ENCODE measurements at places on chromosomes 12 and 14.

DNA sequence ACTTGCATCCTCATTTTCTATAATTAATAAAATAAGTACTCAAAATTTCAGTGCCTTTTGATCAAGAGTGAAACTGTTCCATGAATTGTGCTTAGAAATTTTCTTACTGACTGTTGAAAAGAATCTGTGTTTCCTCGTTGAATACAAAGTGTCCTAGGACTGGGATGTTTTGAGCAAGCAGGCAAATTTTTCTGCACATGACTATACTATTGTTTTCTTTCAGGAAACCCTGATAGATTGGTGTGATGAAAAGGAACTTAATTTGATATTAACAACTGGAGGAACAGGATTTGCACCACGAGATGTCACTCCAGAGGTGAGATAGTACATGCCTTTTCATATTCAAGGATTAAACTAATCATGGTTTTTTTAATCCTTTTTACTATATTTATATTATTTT is 316.3 kb downstream of the GPHN start:
- DNase-seq: no peak

GRCh38 chr12:65911321-65911720 is 87.0 kb downstream of the HMGA2 start:
- DNase-seq: no peak

DNA sequence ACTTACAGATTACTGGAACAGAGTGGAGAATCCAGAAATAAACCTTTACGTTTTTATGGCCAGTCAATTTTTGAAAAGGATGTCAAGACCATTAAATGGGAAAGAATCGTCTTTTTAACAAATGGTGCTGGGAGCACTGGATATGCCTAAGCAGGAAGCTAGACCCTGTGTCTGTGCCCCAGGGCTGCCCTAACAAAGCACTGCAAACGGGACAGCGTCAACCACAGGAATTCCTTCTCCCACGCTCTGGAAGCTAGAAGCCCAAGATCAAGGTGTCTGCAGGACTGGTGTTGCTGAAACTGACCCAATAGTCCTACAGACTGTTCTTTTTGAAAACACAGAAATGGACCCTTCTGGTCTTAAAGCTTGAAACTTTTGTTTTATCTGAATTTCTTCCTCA is 9.3 kb upstream of the TMEM121 start:
- DNase-seq: no peak

DNA sequence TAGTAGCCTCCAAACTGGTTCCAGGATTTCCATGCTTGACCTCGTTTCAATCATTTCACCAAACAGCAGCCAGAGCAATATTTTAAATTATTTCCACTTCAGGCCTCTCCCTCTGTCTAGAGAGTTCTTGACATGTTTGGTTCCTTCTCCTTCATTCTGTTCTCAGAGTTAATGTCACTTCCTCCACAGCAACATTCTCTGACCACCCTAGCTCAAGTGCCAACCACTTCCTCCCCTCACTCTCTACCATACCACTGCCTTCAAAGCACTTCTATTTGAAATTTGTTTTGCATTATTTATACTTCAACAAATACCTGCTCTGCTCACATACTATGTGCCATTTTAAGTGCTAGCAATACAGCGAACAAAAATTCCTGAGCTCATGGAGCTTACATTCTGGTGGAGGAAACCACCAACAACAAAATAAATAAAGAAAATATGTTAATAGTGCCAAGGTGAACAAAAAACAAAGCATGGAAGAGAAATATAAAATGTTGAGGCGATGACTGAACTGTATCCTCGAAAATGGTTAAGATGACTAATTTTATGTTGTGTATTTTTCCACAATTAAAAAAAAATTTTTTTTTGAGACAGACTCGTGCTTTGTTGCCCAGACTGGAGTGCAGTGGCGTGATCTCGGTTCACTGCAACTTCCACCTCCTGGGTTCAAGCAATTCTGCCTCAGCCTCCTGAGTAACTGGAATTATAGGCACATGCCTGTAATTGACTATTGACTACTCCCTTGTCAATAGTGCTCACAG is 17.3 kb downstream of the BAZ1A start:
- DNase-seq: no peak

- DNase-seq: no peak
Measured at GRCh38 chr12:124792961-124793441, 70.7 kb downstream of the SCARB1 start.

DNA sequence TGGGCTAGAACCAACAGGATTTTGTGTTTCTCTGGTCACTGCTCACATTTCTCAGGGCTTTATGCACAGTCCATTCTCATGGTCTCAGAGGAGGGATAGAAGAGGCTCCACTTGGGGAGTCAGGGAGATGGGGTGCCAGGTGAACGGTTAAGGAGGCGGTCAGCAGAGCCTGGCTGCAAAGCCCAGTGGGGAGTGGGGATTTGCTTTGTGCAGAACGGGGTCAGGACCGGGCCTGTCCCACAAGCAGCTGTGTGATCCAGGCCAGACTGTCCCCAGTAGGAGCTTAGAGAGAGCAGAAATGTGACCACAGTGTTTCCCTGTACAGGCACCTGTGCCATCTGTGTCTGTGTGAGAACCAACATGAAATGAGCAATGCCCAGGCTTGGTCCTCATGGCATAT is 4.1 kb downstream of the CMTM5 start:
- no peak for DNase-seq

DNA sequence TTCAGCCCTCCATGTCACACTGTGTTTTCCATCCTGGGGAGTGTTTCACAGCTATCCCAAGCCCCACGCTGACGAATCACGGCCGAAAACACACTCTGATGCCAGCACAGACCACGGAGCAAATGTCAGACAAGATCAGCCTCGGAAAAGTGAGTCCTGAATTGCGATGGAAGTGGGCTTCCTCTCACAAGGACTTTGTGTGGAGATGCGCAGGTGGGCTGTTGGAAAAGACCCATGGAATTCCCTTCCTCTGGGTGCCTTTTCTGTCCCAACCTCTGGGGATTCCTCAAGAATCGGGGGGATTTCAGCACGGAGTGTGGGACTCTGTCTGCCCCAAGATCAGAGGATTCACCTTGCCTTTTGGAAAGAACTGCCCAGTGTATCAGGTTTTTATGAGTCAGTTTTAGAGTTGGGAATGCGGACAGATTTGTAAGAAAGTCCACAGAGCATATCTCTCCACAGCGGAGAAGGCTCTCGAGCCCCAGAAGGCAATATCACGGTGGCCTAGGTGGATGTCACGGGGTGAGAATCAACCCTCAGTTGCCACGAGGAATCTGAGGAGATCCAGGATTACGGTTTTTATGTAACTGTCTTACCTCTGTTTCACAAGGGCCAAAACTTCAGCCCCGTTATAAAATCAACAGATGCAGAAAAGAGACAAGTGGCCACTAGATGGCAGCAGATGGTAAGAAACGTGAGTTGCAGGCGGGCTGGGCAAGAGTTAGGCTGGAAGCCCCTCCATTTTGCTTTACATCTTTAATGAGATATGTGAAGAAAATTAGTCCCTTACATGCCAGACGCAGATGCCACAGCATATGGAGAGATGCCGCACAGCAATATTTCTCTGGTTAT is 201.9 kb downstream of the DAD1 start:
- peak; percentile 50 for DNase-seq

DNA sequence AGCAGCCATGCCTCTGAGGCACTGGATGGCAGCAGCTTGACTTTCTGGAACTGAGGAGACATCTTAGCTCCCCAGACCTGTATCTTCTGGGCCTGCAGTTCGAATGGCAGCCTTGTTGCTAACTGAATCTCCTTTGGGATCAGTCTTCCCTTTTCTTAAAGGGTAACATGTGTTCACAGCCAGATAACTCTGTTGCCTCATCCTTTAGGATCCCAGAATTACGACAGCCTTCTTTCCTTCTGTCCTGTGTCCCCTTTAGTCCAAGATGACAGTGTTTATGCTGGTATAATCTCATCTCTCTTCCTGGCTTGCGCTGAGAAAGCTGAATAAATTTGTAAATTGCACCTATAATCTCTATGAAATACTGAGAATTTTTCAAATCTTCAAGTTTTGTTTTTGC is 9.1 kb upstream of the ERC1 start:
- no peak for DNase-seq

DNA sequence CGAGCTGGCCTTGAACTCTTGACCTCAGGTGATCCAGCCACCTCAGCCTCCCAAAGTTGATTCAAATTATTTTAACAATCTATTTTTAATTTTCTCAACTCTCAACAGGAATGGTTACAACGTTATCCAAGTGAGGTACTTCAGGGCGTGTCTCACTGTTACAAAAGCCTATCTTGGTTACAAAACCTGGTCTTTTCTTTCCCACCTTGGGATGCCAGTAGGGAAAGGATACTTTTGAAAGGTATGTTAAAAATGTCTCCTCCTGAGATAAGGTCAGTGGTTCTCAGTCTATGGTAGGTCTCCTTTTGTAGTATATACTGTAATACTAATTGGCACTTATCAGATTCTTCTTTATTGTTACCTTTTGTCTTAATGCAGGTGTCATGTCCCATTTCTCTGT is 4.9 kb downstream of the SPTSSA start:
- no peak for DNase-seq

DNA sequence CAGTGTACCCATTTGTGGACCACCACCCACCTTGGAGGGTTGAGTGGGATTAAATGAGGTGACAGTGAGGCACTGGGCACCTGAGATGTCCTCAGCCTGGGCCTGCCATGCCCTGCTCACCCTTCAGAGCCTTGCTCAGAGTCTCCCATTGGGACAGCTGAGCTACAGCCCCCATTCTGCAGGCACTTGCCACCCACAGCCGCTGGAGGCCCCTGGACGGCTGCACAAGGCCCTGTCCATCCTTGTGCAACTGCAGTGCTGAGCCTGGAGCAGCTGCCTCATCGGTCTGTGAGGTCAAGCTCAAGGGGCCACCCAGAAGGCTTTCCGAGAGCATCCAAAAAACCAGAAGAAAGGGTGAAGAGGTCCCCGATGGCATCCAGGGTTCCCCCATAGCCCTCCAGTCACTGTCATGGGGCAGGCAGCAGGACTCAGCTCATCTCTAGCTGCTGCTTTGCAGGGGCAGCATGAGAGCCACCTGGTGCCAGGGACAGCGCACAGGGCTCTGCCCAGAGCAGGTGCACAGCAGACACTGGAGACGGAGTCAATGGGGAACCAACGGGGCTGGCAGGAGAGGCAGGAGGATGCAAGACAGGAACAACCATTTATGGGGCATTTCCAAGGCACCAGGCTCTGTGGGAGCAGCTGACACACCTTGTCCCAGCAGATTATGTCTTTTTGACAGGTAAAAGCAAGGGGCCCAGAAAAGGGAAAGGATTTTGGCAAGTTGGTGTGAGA is 84.6 kb downstream of the ARL6IP4 start:
- no peak for DNase-seq

GRCh38 chr12:103373088-103373523 is 122.7 kb downstream of the C12orf42 start:
- no peak for DNase-seq

DNA sequence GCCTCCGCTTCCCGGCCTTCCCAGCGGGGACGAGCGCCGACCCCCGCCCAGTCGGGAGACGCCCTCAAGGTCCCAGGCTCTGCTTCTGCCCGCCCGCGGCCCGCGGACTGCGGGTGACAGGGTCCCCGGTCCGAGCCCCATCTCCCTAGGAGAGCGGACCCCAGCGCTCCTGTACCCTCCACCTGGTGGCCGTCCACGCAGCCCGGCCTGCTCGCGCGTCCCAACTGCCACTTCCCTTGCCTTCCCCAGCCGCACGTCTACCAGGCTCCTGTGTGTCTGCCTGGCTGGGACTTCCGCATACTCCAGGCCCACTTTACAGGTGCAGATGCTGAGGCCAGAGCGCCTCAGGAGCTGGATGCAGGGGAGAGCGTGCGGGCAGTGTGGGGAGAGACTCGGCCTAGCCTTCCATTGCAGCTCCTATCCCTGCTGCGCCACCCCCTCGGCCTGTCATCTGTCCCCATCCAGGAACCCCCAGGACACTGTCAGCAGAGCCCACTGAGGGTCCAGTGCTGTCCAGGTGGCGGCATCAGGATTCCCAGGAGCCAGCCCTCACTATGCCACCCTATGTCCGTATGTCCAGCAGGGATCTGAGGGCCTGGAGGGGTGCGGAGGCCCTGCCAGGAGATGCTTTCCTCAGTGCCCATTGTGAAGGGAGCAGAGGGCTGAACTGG is 8.0 kb upstream of the ANKRD9 start:
- no peak for DNase-seq

- DNase-seq: no peak
Measured at GRCh38 chr14:70816525-70816924, 7.2 kb upstream of the MAP3K9 start.

DNA sequence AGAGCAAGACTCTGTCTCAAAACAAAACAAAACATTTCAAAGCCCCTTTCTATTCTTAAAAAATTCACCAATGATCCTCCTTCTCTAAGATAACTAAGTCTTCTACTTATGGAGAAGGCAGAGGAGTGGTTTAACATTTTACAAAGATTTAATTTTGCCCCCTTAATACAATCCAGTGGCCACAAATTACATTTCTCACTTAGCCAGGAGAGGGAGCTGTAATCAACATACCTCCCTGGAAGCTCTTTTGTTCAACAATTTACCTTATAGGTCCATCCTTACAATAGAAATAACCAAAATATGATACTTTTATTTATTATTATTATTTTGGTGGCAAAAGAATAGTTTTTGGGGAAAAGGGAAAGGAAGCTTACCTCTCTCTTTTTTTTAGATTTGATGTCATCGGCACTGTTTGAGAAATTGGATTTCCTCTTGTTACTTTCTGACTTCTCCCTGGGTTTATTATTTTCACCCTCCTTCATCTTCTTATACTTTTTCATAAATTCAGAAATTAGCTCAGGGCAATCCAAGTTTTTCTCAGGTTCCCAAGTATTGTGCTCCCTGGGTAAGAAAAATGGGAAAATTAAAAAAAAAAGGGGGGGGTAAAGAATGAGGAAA is 28.1 kb downstream of the CBX5 start:
- no peak for DNase-seq

Measured in Panc1 (cell line).